Breast epithelium (tissue), 4 donors: ENCODE measurements at places on chromosomes 3 and 15. TPM values are rescaled to one million over a fixed set of nuclear protein-coding genes. Genes with fewer than 3 reads are reported as not detected.

Gene MOBP
- not detected for total RNA-seq

Gene MLF1
- total RNA-seq = 8.8 TPM

Gene SCN11A
- total RNA-seq = 0.33 TPM

Gene TEX55
- not detected for total RNA-seq

Gene MORC1
- not detected for total RNA-seq

Gene THRB
- total RNA-seq = 40.2 TPM

Gene C3orf85
- not detected for total RNA-seq

Gene SNX1
- total RNA-seq = 144 TPM

Gene C3orf20
- total RNA-seq = 0.15 TPM

Gene TRIM42
- not detected for total RNA-seq

Gene CCR8
- not detected for total RNA-seq

Gene VIPR1
- total RNA-seq = 25.2 TPM

Gene RAB6B
- 3.4 TPM for total RNA-seq

Gene ITPKA
- not detected for total RNA-seq

Gene FOXL2
- 0.33 TPM for total RNA-seq

Gene ADAMTS9
- total RNA-seq = 19.4 TPM

Gene DNAJB8
- not detected for total RNA-seq

Gene MAP1A
- total RNA-seq = 12.8 TPM
